Epithelial cell of proximal tubule (primary cell): ENCODE measurements at places on chromosomes 1 and 21. TPM values are rescaled to one million over a fixed set of nuclear protein-coding genes. Genes with fewer than 3 reads are reported as not detected.

CHIA gene
- total RNA-seq = not detected in 2 replicates

TTC13 gene
- total RNA-seq = 8.5 and 12.2 TPM in 2 replicates

PADI4 gene
- total RNA-seq = not detected in 2 replicates

IL20 gene
- total RNA-seq = not detected in 2 replicates

SOX13 gene
- total RNA-seq = 5.7 and 16.2 TPM in 2 replicates

SPRR2F gene
- not detected in 2 replicates for total RNA-seq

DNA sequence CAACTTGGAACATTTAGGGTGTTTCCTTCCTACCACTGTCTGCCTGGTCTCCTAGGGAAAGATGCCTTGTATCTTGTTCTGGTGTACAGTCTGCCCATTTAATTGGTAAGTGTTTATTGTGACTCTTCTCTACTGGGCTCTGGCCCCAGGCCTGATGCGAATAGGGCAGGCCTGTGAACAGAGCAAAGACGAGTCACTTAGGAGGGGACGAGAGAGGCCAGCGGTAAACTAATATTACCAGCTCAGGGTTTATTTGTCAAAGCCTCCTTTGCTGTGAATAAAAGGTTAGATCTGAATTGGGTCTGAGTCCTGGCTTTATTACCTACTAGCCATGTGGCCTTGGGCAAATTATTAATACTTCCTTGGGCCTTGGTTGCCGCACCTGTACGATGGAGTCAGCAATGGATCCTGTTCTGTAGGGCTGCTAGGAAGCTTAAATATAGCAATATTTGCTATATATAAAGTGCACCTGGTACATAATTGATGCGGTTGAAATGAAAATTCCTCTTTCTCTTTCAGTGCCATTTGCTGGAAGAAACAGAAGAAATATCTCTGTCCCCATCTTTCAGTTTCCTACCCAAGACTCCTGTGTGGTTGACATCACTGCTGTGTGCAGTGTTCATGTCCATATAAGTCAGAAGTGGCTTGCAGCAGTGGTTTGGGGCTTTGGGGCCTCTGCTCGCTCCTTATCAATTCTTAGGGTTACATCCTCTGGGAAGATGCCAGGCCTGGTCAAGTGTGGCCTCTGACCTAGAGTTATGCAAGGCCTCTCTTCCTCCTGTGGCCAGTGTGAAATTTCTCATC is 32.4 kb downstream of the MAPKAPK2 start:
- DNase-seq = no peak

- no peak for DNase-seq
Observed at GRCh38 chr1:22591576-22591975, 28.3 kb downstream of the EPHA8 start.

DNA sequence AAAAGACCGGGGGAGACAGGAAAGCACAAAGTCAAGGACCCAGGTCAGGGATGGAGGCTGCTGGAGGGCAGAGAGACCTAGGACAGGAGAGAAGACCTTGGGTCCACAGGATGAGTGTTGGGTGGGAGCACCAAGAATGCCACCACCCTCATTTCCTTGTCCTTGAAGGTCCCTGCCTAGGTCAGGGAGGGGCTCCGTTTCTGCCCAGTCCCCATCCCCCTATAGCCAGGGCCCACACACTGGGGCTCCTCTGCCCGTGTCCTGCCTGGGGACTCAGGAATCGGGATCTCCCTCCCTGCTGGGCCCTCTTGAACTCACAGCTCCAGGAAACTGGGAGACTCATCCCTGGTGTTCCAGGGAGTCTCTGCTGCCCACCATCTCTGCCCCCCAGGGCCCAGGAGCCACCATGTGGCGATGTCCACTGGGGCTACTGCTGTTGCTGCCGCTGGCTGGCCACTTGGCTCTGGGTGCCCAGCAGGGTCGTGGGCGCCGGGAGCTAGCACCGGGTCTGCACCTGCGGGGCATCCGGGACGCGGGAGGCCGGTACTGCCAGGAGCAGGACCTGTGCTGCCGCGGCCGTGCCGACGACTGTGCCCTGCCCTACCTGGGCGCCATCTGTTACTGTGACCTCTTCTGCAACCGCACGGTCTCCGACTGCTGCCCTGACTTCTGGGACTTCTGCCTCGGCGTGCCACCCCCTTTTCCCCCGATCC is 584 bp downstream of the TINAGL1 start:
- no peak for DNase-seq

DNA sequence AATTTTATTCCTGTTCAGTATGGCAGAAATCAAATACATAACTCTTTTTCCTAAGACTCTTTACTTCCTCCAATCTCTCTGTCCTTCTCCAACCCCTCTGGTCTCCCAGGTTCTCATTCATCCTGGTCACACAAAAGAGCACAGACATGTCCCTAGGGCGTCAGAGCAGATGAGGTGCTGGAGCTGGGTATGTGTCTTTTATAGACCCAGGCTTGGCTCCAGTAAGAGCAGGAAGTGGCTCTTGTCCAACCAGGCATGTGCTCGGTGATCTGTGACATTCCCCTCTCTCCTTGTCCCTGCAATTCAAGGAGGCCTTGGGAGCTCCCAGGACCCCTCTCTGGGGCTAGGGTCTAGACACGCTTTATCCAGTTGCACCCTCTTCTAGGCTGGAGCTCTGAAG is 18.0 kb upstream of the LCE2D start:
- DNase-seq = no peak

DNA sequence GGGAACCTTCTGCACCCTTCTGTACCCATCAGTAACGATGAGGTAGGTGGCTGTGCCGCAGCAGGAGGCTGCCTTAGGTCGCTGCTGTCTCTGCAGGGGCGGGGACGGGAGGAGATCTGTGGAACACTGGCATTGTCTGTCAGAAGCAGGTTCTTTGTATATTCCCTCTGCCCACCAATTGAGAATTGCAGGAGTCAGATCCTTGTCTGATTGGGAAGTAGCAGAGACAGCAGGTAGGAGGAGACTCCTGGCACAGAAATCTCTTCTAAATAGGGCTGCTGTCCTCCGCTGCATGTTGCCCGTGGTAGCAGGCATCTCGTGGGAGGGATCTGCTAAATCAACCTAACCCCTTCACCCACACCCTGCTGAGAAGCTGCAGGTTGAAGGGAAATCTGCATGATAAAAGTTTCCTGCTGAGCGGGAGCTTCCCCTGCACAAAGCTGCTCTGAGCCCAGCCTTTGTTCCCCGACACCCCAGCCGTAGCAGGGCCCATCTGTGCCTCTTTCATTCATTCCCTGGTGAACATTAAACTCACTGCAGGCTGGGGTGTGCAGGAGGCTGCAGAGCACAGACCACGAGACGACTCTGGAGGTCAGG is 15.9 kb downstream of the SARS1 start:
- no peak for DNase-seq

DNA sequence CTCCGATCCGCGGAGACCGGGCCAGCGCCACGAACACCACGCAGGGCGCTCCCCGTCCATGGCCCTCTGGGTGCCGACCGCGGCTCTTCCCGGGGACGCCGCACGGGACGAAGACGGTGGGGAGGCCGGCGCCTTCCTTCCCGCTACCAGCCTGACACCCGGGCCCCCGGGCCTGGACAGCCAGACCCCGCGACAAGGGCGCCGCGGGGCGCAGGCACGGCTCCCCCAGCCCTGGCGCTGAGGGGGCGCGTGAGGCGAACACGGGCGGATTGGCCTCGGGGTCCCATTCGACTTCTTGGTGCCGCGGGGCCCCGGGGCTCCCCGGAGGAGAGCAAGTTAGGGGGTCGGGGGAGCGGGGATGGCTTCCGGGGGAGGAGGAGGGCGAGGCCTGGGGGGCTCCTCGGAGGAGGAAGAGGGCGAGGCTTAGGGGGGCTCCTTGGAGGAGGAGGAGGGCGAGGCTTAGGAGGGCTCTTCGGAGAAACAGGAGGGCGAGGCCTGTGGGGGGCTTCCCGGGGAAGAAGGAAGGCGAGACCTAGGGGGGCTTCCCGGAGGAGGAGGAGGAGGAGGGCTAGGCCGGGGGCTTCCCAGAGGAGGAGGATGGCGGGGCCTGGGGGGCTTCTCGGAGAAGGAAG is 537 bp upstream of the KLHL17 start:
- no peak for DNase-seq
